ENCODE measurements at places on chromosomes 6 and 20.

- no peak for DNase-seq
Measured at GRCh38 chr6:16667509-16667908, 93.8 kb downstream of the ATXN1 start.

DNA sequence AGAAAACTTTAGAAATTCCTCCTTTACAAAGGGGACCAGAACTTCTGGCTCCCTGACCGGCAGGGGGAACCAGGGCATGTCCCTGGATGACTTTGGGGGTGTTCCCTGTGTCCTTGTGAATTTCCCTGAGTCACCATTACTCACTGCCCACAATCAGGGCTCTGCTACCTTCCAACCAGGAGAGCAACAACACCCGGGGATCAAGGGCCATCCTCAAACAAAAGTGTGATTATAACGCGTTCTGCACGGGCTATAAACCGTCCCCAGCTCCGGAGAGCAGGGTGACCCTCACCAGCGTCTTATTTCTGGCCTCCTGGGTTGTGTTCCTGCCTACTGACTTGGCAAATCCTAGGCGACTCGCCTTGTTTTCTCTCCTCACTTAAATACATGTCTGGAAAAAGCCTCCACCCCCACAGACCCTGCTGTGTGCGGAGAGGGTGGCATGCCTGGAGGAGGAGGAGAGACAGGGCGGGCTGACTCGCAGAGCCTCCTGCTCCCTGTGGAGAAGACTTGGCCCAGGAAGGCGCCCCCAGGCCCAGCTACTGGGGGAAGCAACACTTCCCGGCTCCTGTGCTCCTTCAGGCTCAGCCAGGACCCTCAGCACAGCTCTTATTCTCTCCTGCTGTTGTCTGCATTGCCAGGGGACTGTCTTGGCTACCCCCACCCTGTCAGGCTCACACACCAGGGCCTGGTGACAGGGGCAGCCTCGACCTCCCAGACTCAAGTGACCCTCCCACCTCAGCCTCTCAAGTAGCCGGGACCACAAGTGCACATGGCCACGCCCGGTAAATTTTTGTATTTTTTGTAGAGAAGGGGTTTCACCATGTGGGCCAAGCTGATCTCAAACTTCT lies 54.1 kb downstream of the FGD2 start:
- DNase-seq, result no peak

- no peak for DNase-seq
Measured at GRCh38 chr20:13681248-13682125, 42.8 kb upstream of the TASP1 start.

GRCh38 chr6:31572041-31572911 lies at the start of gene LTA:
Gene LTA, plus strand, starts transcription at chr6:31572289. Its CDS starts 454 bp downstream, at chr6:31572743.
- DNase-seq, result peak; percentile 64

DNA sequence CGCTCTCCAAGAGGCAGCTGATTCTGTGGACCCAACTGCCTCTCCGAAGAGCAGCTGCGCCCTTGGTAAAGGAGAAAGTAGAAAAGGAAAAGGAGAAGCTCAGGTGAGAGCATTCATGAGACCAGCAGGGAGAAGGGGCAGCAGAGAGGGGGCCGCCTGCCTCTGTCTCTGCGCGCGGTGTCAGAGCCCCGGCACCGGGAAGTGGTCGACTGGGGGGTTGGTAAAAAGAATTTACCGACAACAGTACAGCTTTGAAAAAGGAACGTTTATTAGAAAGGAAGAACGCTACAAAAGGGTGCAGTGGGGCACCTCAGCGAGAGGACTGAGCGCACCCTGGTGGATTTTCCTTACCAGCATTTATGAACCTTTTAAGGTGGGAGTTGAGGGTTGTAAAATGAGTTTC lies 61.9 kb downstream of the GPR6 start:
- DNase-seq, result no peak

- no peak for DNase-seq
Measured at GRCh38 chr6:78157606-78158005, 504.8 kb downstream of the MEI4 start.

DNA sequence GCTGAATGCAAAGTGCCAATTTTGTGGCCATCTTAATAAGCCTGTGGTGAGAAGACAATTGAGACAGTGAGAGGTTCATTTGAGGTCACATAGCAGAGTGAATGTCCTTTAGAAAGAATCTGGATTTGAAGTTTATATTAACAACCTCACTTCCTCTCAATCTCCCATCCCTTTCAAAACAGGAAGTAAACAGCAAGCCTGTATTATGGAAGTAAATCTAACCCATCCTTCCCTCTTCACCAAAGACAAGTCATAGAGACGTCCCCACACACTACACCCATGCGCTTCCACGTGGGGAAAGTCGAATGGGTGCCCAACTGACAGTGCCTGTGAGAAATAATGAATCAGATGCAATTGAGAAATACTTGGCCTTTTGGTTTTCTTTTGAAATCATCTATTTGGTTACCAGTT lies 28.8 kb upstream of the CCND3 start:
- no peak for DNase-seq

GRCh38 chr6:83098589-83098988 lies 31.1 kb downstream of the DOP1A start:
- no peak for DNase-seq

- DNase-seq, result no peak
Measured at GRCh38 chr6:146027586-146028251, 1.1 kb upstream of the GRM1 start.

DNA sequence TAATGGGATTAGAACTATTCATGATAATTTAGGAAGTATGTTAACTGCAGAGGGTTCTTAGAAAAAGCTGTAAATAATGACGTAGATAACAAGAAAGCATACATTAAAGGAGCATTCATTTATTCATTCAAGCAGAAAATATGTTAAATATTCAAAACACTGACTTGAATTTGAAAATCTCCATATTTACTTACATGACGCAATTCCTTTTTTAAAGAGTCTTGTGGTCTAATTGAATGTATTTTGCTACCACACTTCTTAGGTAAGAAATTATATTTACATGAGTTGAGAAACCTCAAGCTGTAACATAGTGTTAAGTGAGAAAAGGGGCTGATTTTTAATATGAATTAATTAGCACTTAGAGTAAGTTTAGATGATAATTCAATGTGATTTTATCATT lies 38.9 kb upstream of the NKAIN2 start:
- no peak for DNase-seq

GRCh38 chr20:37282556-37282955 lies 6.9 kb upstream of the MANBAL start:
- DNase-seq, result no peak

DNA sequence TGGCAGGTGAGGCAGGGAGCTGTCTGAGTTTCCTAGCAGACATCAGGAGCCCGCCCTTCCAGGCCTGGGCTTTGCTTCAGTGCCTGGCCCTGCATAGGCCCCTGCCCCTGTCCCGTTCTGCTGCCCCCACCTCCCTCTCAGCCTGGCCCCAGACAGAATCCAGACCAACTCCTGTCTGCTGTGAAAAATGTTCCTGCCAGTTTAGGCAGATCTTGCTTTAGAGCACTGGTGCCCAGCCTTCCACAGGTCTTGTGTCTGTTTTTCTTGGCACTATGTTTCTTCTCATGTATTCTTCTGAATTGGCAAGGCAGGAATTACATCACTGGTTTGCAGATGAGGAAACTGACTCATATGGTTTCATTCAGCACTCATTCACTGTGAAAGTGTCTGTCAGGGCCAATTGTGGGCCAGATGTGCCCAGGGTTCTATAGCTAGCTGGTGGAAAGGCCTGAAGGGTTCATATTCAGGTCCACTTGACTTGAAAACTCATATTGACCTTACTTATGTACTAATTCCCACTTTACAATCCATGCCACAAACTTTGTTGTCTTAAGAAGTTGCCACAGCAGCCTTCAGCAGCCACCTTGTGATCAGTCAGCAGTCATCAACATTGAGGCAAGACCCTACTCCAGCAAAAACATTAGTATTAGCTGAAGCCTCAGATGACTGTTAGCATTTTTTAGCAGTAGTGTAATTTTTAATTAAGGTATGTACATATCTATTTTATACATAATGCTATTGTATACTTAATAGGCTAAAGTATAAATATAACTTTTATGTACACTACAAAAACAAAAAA lies 40.5 kb downstream of the HLA-F start:
- no peak for DNase-seq

DNA sequence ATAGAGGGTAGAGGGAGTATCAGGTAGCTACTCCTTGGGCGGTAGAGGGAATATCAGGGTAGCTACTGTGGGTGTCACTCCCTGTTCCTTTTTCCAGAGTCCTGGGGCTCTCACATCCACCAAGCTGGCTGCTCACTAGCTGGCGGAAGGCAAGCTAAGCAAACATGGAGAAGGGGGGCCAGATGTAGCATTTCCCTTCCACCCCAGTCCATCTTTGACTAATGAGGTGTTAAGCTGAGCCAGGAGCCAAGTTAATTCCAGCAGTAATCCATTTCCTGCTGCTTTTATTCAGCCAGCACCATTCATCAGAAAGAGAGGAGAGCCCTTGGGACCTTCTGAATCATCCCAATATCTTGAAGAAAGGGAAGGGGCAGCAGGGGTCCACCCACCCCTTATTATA lies 330.0 kb downstream of the ZFAND3 start:
- no peak for DNase-seq

- DNase-seq, result no peak
Measured at GRCh38 chr6:72559555-72559954, 62.3 kb upstream of the KCNQ5 start.

- no peak for DNase-seq
Measured at GRCh38 chr20:41344938-41345728, 4.5 kb downstream of the LPIN3 start.

DNA sequence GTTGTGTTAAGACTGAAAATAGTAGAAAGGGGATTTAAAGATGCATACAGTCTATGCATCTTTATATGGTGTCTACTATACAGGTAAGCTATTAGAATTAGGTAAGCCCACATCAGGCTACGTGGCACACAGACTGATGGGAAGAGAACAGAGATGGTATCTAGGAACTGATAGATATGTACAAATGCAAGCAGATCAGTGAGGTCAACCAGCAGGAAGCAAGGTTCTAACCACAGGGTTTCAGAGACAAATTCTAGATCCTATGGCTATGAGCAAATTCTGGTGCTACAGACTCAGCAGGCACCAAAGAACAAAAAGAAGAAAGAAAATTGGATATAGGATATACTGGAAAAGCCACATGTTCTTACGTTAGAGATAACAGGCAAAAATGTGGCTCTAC lies 110.6 kb downstream of the TRDN start:
- no peak for DNase-seq

DNA sequence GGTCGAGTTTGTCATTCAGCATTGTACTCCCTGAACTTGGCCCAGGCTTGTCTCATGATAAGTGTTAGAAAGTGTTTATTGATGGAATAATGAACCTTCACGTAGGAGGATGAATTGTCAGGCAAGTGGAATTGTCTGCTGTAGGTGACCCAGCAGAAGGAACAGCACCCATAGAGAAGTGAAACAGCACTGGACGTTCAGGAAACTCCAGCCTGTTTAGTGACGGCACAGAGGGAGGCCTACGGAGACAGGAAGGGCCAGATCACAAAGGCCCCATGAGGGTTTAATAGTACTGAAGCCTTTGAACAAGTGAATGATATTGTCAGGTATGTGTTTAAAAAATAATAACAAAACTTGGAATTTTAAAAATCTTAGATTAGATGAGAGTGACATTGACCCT lies 2.9 kb downstream of the STX11 start:
- no peak for DNase-seq

DNA sequence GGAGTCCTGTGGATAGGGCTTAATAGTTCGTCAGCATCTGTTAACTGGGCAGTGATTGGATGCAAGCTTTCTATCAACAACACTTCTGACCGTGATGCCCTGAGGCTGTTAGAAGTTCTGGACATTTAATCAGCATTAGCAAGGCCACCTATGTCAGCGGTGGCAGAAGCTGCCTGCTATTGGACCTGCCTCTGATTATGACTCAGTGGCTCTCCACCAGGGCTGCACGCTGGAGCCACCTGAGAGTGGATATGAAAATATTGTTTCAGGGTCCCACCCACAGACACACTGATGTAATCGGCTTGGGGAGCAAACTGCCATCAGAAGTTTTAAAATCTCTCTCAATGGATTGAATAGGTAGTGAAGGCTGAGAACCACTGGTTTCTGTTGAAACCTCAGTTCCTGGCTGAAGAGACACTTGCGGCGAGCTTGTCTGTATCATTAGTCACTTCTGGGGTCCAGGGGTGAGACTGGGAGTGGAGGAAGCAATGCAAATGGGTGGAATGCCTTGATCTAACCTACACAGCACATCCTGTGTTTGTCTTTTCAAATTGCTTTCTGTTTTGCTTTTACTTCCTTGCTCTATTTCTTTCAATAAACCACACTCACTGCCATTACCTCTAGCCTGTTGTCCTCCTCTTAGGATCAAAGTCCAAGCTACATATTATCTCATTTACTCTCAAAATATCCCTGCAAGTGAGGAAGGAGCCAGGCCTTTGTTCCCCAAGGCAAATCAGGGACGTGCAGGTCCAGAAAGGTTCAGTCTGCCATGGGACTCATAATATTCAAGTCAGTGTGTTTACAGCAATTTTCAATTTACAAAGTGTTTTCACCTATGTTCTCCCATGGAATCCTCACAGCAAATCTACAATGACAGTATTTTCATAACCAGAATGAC lies 4.2 kb downstream of the CLIC5 start:
- peak; percentile 26 for DNase-seq

DNA sequence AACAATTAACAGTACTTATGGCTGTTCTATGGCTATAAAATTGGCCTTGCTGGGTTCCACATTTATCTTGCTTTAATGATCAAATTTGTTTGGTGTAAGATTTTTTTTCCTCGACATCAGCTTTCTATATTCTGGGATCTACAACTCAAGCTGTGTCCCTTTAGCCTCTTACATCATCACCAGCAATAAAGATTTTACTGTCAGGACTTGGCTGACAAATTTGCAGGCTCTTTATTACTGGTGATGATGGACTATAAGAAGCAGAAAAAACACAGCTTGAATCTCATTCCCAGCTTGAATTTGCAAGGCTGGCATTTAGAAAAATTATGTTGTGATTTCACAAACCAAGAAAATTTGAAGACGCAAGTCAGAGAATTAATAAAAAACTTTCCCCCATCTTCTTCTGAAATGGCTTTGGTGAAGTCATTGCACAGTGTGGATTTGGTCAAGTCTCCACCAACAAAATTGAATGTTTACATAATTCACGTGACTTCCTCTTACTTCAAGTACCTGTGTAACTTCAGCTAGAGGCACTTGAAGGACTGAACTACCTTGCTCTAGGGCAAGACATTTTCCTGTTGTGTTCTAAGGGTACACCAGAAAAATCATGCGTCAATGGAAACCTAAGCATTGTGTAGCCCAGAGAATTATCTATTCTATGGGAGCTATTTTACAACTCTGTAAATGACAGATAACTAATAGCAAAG lies 175.0 kb downstream of the CBLN4 start:
- no peak for DNase-seq

- no peak for DNase-seq
Measured at GRCh38 chr6:155378724-155379123, 64.4 kb upstream of the TFB1M start.

GRCh38 chr6:157173776-157174175 lies 149.5 kb downstream of the TMEM242 start:
- no peak for DNase-seq
